RWPE1 (cell line): ENCODE measurements at places on chromosomes 6 and 20.
A peak's percentile ranks its signal among the peaks of the same experiment; 100 is the strongest.

DNA sequence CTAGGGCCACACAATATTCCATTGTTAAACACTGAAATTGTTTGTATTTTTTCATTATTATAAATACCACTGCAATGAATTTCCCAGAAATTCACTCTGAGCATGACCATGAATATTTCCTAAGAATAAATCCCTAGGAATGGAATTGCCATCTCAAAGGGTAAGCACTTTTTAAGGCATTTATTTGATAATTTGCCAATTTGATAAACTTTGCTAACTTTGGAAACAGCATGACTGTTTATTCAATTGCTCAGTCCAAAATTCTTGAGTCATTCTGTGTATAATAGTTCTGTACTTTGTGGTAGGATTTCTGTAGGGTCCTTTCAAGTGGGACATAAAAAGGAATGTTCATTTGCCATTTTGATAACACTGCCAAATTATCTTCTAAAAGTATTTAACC, 44.2 kb upstream of the TOX2 start:
- no peak for DNase-seq

DNA sequence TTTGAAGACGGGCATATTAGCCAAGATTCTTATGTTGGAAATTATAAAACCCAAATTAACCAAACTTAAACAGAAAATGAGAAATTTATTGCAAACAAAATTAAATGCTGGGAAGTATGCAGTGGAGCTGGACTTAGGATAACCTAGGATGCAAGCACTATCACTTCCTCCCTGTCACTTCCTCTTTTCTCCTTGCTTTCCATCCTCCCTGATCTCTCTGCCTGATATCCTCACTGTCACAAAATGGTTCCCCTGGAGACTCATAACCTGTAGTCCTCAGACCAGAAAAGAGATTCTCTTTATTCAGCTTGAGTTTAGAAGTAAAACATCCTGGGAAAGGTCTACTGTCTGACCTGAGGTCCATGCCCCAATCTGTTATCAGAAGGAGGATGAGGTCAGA, 7.4 kb upstream of the KLHL32 start:
- no peak for DNase-seq

DNA sequence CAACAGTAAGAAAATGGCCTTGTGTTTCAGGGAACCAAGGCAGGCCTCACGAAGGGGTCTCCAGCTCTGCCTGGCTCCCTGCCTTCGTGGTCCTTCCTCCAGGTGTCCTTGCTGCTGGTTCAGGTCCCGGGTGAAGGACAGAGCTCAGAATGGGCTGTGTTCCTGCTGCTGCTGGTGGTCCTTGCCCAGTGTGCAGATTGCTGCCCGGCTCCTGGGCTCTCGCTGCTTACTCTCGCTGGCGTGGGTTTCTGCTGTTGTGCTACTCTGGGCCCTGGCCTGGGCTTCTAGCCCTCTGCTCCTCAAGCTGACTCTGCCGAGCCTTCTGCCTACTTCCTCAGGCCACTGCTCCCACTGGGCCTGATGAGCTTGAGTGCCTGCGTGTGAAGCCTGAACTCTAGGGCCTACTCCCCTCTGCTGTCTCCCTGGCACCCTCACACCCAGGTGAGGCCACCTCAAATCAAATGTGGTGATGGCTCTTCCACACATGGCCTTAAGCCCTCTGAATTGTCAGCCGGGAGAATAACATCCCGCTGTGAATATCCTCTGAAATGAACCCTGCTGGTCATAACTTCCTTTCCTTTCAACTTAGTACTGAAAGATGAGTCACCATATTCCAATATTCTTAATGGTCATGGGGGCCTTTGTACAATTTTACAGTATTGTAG, 171.6 kb downstream of the FOXC1 start:
- DNase-seq, result no peak

DNA sequence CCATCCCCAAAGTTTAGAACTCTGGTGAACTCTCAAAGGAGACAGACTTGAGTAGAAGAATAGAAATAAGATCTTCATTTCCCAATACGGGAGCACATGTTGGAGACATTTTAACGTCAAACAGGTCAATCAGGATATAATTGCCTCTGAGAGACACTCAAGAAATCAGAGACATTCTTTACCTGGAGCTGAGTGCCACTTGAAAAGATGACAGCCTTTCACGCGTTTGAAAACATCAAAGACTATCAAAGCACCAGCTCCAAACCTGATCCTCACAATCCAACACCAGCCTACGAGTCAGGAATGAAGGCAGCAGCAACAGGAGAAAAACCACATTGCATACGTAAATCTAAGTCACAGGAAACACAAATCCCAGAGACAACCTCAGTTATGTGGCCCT, 571.5 kb upstream of the CDH4 start:
- DNase-seq, result no peak

GRCh38 chr6:116568821-116569755, 2.2 kb upstream of the RWDD1 start:
- no peak for DNase-seq

DNA sequence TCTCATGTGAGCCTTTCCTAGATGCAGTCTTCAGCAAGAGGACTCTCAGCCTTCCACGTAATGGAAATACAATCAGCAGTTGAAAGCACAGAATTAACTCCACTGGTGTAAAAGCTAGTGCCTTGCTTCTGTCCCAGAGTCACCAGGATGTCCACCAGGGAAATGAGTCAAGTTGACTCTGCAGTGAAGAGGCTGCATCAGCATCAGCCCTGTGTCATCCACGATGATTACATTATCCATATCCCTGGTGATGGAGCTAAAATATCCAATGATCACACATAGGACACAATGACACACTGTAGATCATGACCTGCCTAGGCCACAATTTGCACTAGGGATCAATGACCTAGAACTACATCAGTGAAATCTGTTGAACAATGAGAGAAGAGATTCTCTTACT, 262.4 kb downstream of the ERMARD start:
- DNase-seq, result no peak

GRCh38 chr6:45469663-45470062, 91.9 kb upstream of the SUPT3H start:
- DNase-seq, result no peak

DNA sequence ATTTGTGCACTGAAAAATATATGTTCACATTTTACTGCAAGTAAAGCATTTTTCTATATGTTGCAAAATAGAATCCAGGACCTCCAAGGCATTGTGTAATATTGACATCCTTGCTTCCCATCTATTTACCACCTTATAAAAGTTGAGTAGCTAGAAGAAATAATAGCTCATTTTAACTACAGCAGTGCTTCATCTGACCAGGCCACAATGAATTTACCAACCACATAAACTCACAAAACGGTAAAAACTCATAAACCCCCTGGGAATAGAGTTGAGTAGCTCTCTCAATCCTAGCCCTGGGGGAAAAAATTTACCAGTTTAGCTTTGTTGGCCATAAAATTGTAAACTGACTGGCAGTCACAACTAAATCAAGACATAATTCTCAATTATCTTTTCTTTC, 3.9 kb downstream of the ATXN1 start:
- no peak for DNase-seq

- no peak for DNase-seq
Observed at GRCh38 chr6:39847221-39847620, 55.0 kb downstream of the DAAM2 start.

- DNase-seq, result no peak
Observed at GRCh38 chr6:6486595-6486994, 101.9 kb upstream of the LY86 start.

DNA sequence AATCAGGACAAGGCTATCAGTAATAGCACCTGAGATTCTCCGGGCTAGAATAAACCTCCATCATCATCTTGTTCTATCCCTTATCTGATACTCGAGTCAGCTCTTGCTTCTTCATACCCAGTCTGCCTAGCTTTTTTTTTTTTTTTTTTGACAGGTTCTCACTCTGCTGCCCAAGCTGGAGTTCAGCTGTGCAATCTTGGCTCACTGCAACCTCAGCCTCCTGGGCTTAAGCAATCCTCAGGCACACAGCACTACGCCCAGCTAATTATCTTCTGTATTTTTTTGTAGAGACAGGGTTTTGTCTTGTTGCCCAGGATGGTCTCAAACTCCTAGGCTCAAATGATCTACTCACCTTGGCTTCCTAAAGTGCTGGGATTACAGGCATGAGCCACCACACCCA, 19.5 kb downstream of the SRSF6 start:
- DNase-seq, result no peak

DNA sequence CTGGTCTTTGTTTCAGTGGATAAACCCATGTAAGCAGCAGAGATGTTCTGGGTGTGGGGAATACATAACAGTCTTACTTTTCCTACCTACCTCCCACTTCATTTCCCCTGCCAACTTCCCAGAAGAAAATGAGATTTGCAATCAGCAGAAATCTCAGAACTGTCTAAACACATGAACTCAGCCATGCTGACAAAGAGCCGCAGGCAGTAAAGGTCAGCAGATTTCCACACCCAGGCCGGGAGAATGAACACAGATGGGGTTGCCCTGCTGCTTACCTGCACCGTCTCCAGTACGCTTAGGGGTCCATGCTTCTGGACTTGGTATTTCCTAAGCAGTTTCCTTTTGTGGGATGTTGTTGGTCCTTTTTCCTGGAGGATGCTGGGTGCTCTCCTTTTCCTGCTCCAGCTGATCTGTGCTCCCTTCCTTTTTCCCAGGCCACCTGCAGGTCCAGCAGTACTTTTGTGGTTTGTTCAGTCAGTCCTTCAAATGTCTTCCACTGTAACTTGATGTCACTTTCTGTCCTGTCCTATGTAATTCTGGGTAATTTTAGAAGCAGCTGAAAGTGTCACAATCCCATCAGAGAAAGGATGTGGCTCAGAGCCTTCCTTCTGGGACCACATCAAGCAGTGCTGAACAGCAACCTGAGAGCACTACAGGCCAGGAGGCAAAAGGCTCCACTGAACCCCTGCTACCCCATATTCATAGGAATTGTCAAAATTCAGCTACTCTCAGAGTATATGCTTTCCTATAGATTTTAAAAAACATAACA, 129.0 kb downstream of the CEP57L1 start:
- DNase-seq, result no peak

- no peak for DNase-seq
Observed at GRCh38 chr6:81204731-81205130, 547.8 kb downstream of the TENT5A start.

GRCh38 chr20:5078399-5078958, 41.3 kb downstream of the PCNA start:
- DNase-seq, result peak; percentile 65

GRCh38 chr20:47855799-47856198, 70.5 kb upstream of the SULF2 start:
- no peak for DNase-seq

DNA sequence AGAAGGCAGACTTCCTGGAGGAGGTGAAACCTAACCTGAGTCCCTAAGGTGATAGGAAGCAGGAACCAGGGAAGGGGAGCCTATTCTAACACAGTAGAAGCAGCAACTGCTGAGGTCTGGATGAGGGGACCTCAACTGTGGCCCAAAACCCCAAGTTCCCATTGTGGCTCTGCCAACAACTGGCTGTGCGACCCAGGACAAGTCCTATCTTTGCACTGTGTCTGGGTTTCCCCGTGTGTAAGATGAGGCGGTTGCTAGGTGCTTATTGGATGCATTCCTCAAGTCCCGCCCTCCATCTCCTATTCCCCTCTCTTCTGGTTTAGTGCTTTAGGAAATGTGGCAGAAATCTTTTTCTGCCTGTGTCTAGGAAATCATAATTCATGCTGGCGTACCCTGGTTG, 52.2 kb upstream of the TTPAL start:
- no peak for DNase-seq

DNA sequence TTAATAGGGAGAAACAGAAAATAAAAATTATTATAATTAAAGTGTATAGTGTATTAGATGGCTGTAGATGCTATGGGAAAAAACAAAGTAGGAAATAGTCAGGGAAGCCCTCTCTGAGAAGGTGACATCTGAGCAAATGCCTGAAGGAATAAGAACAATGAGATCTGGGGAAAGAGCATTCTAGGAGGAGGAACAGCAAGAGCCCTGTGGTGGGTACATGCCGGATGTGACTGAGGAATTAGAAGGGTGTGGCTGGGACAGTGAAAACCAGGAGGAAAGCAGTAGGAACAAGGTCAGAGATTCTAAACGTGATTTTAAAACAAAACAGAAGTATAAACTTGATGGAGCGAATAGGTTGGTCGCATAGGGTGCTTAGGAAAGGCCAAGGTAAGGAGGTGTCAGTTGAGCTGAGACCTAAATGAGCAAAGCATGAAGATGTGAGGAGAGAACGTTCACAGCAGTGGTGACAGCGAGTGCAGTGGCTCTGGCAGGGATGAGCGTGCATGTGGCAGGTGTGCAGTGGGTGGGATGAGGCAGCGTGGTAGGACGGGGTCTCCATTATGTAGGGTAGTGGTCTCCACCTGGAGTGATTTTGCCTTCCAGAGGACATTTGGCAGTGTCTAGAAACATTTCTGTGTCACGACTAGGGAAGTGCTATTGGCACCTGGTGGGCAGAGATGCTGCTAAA, 97.1 kb upstream of the MRPS10 start:
- no peak for DNase-seq

- no peak for DNase-seq
Observed at GRCh38 chr20:16241911-16242310, 331.3 kb downstream of the KIF16B start.

DNA sequence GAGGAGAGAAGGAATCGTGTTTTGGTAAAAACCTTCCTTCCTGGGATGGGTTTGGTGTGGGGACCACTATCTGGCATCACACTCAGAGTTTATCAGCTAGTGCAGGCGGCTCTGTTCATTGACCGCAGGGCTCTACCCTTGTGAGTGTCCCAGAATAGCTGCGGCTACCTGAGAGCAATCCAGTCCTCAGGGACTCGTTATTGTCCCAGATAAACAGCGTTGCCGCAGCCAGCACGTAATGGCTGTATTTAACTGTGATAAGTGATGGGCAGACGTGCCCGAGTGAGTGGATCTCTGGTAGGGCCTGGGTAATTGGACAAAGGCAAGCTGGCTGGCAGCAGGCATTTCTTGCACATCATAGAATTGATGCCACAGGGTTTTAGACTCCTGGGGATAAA, 163.3 kb downstream of the SOBP start:
- no peak for DNase-seq

DNA sequence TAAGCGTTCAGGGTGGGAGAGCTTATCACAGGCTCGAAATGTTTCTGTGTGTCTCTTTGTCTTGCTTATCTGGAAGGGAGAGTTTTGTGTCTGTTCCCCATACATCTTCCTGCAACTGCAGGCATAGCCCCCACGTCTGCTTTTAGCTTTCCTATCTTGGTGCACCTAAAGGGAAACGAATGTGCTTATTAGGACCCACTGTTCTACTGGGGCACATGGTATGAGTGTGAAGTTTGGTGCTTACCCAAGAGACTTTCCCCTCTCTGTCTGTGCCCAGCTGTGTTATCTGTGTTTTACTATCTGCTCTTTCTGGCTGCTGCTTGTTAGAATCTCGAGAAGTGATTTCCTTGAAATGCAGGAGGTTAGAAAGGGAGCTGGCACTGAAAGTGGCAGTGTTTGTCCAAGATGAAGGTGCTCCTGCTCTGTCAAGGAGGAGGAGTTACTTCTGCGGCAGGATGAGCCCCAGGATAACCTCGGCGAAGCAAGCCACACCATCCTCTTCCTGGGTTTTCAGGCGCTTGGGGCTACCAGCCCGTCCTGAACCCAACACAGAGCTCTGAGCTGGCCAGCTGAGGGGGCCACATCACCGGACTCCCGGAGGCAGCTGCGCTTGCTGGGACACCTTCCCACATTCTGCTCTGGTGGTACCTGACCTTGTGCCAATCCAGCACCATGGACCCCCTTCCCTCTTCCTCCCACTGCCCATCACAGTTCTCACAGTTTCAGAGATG, 23.4 kb downstream of the DYNLT1 start:
- DNase-seq, result no peak

- peak; percentile 62 for DNase-seq
Observed at GRCh38 chr6:85516168-85516567, 66.3 kb downstream of the NT5E start.
